ENCODE measurements at places on chromosomes 12 and 14.

DNA sequence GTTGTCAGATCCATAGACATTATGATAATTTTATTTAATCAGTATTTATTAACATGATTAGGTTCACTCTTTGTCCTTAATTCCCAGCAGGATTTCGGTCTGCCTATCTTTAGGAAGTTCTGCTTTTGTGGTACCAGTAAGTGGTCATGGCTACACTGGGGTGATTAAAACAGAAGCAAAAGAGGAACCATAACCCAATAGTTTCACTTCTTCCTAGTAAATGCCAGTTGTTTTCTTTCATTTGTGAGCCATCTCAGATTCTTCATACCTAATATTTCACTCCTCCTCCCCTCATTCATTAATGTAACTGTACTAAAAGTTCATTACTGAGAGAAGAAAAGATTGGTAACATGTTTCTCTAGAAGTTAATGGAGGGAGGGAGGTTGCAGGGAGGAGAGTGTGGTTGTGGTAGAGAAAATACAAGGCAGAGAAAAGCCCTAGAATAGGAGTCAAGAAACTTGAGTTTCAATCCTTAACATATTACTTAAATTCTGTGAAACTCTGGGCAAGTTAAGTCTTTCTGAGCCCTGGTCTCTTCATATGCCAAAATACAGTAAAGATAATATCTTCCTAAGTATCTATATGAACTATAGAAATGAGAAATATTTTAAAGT lies 101.2 kb downstream of the PEBP1 start:
- no peak for DNase-seq

DNA sequence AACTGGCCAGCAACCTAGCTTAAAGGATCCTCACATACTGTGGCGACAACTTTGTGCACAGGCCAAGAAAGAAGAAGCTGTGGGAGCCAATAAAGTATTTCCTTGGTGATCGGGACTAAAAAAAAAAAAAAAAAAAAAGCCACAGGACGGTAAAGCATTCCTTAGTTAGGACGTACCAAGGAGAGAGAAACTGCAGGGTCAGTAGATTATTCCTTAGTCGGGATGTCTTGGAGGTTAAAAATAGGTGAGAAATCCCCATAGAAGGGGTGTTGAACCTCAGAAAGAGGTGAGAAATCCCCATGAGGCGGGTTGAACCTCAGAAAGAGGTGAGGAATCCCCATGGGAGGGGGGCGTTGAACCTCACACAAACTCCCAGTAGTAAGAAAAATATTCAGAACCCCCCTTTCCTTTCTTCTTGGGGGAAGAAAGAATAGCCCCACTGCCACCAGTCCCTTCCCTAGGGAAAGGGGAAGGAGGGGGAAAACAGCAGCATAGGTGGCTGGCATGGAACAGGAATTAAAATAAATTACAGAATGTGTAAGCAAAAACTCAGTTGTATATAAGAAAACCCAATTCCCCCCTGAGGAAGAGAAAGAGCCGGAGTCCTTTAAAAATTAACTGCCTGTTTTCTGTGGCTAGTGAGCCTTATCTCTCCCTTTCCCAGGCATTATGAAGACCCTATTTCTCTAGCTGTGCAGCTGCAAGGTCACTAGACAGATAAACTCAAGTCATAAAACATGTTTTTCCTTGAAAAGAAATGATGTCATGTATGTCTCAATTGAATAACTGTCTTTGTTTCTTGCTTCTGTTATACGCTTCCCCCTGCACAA lies 26.8 kb downstream of the KLRK1 start:
- DNase-seq = no peak

- DNase-seq = no peak
These were observed 25.4 kb upstream of the BCL7A start for GRCh38 chr12:121996050-121996944.

DNA sequence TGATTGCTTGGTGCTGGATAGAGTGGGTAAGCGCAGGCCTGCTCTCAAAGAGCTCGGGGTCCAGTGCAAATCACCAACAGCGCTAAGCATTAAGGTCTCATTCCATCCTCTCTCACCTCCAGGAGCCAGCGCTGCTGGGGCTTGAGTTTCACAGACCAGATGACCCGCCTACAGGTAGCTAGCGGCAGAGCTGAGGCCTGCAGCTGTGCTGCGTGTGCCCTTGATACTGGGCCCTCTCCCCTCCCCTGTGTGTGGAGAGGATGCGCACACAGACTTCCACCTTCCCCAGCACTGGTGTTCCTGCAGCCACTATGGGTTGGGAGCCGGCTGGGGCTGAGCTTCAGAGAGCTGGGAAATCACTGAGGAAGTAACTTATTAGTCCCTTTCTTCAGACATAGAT lies 149.9 kb downstream of the CALM1 start:
- DNase-seq = no peak

GRCh38 chr12:55716582-55716957 lies 724 bp downstream of the BLOC1S1 start:
- DNase-seq = no peak

DNA sequence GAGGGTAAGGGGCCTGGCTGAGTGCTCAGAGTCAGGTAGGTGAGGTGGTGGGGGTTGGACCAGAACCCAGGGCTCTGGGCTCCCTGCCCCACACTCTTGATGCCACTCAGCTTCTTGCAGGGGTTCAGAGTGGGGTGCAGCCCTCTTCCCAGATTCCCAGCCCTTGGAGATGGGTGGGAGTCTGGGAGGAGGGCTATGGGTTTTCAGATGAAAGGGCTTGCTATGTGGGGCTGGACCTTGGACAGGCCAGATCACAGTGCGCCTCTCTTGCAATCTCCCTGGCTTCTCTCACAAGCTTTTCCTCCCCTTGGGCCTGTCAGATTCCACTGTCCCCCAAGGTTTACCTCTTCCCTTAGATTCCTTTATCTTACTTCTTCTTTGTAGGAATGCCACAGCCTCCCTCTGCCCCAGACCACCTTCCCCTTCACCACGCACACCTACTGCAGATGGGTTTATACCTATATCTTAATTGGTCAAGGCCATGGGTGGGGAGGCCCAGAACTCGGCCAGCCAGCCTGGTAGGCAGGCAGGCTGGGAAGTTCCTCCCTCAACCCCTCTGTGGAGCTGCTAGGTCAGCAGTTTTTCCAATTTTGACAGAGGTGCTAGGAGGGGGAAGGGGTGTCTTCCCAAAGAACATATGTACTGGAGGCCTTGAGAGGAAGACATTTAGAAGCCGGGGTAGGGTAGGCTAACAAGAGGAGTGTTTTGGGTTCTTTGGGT lies 1.4 kb downstream of the NYNRIN start:
- DNase-seq = no peak

DNA sequence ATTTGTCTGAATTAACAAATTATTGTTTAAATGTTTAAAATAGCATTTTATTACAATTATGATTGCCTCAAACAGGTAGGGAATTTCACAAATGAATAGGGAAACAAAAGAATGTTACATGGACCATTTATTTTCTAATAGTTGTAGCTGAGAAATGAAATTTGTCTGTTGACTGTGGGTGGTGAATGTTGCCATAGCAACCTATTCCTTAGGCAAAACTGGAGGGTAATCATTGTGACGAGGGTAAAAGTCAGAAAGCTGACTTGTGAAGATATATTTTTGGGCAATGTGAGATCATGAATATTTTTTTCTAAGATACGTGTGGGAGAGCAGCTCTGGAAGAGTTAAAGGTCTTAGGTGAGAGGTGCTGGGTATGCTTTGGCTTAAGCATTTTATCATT lies 24.2 kb upstream of the CLEC14A start:
- no peak for DNase-seq

DNA sequence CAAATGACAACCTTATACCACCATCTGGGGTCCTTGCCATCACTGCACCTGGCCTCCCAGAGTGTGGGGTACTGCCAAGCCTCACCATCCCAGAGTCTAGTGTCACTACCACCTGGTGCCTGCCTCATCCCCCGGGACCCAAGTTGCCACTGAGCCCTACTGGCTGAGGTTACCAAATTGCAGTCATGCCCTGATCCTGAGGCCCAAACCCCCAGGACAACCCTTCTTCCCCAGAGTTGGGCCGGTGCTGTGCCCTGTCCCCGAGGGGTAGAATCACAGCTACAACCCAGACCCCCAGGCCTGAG lies 8.4 kb upstream of the SFSWAP start:
- no peak for DNase-seq

- no peak for DNase-seq
These were observed 113.1 kb downstream of the CCDC60 start for GRCh38 chr12:119447618-119448017.

DNA sequence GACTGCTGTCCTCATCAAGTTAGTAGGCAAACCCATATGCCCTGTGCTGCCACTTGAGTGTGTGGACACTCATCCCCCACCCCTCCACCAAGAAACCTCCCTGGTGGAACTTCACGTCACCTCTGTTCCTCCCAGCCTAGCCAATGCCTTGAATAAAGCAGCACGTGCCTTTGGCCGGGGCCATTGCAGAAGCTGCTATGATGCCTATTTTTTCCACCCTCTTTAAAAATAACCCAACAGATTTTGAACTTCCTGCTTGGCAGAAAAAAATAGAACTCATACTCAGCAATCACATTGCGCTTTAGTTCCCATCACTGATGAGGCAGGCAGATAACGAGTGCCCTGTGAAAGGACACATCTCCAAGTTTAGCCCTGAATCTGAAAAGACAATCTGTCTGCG lies 23.1 kb upstream of the PWP1 start:
- no peak for DNase-seq

- DNase-seq = no peak
These were observed 126.4 kb downstream of the TMEM132C start for GRCh38 chr12:128393346-128393745.

- no peak for DNase-seq
These were observed 19.1 kb upstream of the PGF start for GRCh38 chr14:74974364-74975058.

DNA sequence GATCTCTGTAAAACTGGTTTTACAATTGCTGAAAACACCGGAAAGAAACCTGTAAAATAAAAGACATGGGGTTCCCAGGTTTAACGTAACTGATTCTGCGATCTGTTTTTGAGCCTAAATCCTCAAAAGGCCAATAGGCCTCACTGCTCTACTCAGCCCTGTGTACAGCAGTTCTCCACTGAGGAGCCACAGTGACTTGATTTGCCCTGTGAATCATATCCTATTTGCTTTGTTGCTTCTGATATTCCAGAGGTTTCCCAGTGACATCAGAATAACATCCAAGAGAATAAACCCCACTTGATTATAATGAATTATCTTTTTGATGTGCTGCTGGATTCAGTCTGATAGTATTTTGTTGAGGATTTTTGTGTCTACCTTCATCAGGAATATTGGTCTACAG lies 27.5 kb downstream of the MDM1 start:
- DNase-seq = no peak

GRCh38 chr14:99309220-99309766 lies 37.3 kb upstream of the BCL11B start:
- no peak for DNase-seq

- DNase-seq = peak; percentile 12
These were observed 43.4 kb downstream of the PPP2R5E start for GRCh38 chr14:63499701-63500250.

DNA sequence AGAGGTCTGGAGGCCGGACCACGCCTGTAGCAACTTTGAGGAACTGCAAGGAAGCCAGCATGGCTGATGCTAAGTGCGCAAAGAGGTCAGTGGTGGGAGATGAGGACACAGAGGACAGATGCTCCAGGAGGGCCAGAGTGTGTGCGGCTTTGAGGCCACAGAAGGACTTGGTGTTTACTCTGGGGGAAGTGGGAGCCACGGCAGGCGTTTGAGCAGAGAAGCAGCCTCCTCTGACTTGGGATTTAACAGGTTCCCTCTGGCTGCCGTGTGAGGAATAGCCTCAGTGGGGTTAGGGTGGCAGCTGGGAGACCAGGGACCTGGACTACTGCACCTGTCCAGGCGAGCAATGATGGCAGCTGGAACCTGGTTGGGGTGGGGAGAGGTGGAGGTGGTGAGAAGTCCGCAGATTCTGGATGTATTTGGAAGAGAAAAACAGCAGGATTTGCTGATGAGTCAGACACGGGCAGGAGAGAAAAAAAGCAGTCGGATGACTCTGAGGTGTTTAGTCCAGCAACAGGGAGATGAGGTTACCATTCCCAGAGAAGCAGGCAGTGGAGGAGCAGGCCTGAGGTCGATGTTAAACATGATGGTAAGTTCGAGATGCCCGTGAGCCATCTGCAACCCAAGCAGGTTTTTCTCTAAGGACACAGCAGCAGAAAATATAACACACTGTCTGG lies 143.5 kb downstream of the SCARB1 start:
- peak; percentile 67 for DNase-seq

- DNase-seq = peak; percentile 61
These were observed 121.7 kb upstream of the NOVA1 start for GRCh38 chr14:26719514-26719913.

GRCh38 chr14:106039400-106039799 lies 513.0 kb downstream of the TMEM121 start:
- no peak for DNase-seq

DNA sequence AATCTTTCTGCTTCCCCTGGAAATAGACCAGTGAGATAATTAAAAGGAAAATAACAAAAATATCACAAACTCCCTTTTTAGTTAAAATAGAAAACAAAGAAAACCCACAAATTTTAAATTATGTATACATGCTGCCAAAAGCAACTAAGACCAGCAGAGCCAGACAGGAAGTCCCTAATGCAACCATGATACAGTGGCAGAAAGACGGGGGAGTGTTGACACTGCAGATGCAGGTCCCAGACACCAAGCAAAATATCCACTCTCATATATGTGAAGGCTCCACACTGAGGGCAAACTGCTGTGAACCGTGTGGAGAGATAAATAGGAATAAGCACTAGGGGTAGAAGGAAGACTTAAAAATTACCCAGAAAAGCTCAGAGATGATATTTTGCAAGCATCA lies 401.0 kb downstream of the BTG1 start:
- peak; percentile 7 for DNase-seq

DNA sequence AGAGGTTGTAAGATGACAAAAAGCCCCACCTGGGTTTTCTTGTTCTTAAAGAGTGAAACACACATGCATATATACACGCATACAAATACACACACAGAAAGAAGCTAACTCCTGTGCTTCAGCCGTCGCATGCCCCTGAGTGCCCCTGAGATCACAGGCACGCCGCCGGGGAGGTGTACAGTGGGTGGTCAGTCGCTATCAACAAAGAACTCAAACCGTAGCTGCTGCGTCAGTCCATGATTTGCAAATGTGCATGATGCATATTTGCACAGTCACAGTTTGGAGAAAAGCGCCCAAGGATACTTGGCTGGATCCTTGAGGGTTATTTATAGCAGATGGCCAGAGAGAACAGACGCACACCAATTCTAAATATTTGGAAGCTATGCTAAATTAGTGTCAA lies 206.9 kb downstream of the TMEM132D start:
- peak; percentile 71 for DNase-seq

DNA sequence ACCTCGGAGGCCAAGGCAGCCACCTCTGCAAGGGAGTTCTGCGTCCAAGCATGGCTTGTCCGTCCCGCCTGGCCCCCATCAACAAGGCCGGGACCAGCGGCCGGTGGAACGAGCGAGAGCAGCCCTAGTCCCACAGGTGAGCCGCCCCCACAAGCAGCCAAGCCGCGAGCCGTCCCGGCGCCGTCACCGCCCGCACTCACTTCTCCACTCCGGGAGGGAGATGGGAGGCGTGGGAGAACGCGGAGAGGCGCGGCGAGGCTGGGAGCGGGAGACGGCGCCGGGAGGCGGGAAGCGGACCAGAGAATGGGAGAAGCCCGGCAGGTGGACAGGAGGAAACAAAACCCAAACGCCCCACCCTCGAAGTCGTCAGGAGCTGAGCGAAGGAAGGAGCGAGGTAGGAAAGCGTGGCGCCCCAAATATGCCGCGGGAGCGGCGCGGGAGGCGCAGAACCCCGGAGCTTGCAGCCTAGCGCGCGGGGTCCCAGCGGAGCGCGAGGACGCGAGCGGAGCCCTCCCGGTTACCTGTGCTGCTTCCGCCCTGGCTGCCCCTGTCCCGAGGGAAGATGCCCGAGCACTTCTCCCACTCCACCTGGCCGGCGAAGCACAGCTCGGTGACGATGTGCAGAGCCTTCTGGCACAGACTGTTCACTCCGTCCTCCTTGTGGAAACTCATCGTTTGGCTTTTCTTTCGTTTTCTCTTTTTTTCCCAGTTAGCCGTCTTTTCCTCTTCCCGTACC lies 600 bp downstream of the SYT10 start:
- no peak for DNase-seq

Data from fibroblast of skin of scalp (primary cell).